CD4-positive, alpha-beta T cell treated with Interleukin-2 at 100 ng/mL for 4 hours (primary cell): ENCODE measurements at places on chromosomes 3 and 15.

DNA sequence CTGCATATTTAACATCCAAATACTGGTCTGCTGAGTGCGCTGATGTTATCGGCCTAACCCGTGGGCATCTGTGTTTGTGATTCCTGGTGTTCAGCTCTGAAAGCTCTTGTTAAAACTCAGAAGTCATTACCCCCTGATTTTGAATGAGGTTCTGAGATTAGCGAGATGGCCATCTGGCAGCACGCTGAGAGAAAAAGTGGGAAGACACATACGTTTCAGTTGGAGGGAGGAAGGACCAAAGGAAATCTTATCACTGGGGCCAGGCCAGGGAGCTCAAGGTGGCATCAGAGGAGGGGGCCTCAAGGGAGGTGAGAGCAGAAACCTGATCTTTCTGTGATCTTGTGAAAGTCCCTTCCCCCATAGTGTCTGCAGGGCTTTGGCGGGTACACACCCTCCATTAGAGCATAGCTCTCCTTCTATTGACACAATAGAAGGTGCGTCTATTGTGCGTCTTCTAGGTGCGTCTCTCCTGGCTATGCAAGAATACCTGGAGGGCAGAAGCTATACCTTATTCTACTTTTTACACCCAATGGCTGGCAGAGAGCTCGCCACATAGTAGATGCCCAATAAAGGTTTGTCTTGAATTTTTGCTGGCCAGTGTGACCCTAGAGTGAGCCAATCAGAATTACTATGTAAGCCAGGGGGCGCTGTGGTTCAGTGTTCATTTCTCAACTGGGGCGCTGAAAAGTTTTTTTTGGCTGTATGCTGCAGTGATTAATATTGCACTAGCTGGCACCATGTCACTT lies 182.4 kb downstream of the SHQ1 start:
- DNase-seq: peak; percentile 58

DNA sequence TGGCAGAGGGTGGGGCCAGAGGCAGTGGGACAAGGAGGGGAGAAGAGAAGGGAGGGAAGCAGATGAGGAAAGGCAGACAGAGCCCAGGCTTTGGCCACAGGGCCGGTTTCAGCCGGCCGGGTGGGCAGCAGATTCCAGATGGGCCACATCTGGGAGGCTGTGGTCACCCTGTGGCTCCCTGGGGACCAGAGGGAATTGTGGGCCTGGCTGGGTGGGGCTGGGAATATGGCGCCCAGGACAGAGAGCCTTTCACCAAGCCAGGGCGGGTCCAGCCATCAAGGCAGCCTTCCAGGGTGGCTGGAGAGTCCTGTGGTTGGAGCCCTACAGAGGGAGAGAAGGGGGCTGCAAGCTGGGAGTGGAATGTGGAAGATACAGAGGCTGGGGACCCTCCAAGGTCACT lies 18.9 kb downstream of the PTH1R start:
- DNase-seq: no peak

DNA sequence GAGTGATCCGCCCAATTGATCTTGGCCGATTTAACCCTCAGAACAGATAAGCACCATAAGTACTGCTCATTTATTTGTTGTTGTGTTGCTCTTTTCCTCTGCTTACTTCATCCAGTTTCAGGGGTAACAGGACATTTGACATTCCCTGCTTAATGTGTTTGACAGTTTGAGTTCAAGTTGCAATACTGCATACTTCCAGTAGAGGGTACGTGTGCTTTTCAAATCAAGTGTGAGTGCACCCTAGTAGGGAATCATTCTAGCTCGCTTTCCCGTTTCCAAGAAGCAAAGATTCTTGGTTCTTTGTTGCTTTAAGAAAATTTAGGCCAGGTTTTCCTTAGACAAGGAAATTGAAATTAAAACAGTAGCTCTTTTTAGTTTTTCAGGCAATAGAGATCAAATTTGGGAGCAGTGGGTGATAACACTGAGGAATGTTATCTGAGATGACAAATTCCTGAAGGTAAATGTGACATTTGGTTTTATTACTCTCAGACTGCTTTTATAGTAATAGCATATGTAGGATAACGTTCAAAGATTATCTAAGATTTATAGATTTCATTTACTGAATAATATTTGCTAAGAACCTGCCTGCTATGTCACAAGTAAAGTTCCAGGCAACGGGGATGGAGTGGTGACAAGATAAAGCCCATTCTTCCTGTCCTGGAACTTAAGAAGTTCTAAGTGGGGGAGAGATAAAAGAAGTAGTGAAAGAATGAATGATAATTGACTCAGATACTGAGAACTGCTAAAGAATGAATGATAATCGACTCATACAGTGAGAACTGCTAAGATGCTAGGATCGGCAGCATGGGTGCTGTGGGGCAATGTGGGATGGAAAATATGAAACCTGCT lies 73.3 kb downstream of the SYNPR start:
- peak; percentile 9 for DNase-seq

DNA sequence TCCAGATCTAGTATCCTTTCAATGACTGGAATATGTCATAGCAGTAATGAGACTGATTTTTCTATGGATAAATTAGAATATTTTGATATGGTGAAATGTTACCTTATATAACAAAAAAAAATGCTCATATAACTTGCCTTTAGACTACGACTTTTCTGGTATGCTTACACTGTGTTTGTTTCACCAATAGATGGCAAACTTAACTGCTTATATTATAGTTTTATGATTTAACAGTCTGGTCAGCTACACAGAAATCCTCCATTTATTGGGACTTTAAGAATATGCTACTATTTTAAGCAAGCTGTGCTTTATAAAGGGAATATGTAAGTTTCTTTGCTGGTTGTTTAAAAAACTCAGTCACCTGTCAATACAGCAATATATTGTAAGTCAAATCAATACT lies 205.6 kb downstream of the VGLL3 start:
- DNase-seq: no peak

- no peak for DNase-seq
Observed at GRCh38 chr3:76930712-76931111, 109.2 kb upstream of the ROBO2 start.

DNA sequence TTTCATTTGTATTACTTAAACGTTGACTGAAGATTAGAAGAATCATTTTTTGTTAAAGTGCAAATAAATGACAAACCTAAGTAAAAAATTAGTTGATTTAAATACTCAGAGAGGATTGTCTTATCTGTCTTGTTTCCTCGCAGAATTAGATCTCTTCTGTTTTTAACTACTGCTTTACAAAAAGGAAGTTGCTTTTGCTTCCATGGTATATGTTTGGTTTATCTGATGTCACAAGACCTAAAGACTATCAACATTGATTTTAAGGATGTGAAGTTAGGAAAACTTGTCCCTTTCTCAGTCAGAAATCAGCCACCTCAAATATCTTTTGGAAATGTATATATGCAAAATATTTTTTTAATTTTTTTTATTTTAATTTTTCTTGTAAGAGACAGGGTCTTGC lies 28.7 kb downstream of the GPR171 start:
- no peak for DNase-seq

DNA sequence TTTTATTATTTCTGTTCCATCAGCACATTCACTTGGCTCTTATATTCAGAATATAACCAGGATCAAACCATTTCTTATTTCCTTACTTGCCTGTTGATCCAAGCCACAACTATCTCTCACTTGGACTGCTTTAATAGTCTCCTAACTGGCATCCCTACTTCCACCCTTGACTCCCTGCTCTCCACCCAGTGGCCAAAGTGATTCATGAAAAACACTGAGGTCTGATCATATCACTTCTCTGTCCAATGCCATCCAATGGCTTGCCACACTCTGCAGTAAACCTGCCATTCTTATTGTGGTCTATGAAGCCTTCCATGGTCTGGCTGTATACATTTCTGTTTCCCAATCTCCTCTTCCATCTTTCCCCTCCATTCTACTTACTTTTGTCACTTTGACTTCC lies 576.1 kb downstream of the PDCD6IP start:
- no peak for DNase-seq

DNA sequence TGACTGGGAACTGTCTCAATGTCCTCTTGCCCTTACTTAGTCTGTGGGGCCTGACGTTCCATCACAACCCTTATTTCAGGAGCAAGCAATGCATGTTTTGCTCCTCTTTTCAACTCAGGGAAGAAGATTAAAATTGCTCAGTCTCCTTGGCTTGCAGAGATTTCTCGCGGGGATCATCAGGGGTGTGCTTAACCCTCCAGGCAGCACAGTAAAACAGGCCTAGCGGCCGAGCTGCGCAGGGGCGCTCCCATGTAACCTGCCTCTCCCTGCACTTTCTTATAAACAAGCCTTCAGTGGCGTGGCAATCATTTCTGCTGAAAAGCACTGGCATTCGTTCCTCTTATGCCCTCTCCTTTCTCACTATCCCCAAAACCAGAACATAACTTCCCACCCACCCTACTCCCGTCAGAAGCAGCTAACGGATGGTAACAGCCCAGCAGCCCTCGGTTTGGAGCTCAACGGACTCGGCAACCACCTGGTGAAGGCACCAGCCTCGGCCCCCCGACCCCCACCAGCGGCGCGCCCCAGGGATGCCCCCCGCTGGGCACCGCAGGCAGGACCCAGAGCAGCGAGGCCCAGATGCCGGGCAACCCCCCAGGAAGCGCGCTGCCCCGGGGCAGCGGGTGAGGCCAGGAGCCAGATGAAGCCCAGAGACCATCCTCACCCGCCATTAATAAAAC lies 1.1 kb downstream of the MCF2L2 start:
- no peak for DNase-seq

DNA sequence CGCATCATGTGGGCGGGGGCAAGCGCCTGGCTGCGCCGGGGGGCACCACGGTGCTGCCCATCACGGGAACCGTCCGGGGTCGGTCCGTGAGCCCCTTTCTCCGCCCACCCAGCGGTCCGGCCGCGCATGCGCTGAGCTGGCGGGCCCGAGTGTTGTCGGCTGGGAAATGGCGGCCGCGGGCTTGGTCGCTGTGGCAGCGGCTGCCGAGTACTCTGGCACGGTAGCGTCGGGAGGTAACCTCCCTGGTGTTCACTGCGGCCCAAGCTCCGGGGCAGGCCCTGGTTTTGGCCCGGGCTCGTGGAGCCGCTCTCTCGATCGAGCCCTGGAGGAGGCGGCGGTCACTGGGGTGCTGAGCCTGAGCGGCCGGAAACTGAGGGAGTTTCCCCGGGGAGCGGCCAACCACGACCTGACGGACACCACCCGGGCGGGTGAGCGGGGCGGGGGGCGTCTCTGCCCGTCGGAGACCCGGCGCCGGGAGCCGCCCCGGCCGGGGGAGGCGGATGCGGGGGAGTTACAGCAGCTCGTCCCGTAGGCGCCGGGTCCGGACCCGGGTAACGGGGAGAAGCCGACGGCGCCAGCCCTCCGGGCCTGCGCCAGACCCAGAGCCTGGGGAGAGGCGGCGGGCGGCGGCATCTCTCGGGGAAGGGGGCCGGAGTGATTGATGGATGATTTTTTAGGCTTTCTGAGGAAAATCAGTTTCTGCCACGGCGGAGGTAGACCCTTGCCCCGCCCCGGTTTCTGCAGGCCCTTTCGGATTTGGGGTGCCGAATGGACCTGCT lies at the start of gene LRCH3:
Gene LRCH3, plus strand, starts transcription at position 142 of the 779 bp plus-strand sequence. Its CDS starts 25 bp downstream, at position 167.
- peak; percentile 81 for DNase-seq

- DNase-seq: no peak
Observed at GRCh38 chr3:52345521-52346109, 29.5 kb downstream of the DNAH1 start.

DNA sequence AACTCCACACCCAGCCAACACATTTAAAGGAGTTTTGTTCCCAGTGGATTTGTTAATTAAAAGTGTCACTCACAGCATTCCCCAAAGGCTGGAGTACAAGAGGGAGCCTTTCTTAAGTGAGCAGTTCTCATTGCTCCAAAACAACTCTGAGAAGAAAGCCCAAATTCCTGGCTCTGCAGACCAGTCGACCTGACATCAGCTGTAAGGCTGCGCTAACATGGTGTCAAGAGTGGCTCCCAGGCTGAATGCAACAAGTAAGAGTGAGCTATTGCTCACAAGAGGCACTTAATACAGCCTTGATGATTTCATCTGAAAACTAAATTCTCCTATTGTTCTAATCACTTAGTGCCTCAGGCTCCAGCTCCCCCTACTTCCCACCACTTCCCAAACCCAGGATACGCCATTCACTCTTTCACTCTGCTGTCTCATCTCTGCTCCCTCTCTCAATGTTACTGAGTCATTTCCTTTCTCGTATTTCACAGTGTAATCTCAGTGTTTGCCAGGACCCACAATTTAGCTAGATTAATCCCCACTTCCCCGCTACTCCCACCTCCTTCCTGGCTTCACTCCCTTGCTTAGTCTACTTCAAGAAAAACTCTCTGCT lies 81.8 kb downstream of the WWTR1 start:
- DNase-seq: no peak

GRCh38 chr3:35965908-35966307 lies 326.6 kb downstream of the ARPP21 start:
- no peak for DNase-seq

DNA sequence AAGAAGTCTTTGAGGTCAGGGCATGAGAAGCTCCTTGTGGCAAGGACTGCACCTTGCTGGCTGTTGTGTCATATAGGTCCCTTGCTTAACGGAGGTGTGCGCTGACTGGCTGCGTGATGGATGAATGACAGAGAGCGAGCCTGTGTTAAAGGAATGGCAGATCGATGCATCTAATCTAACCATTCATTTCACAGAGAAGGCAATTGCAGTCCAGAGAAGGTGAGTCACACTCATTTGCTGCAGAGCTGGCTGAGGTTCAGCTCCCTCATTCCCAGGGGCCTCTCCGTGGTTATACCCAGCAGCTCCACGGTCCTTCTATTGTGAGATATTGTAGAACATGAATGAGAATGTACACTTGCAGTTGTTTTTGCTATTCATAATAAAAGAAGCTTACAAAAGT lies 289.3 kb downstream of the EPHB1 start:
- DNase-seq: no peak

GRCh38 chr15:57537072-57537471 lies 54.6 kb upstream of the MYZAP start:
- no peak for DNase-seq
